IPS DF 19.7 (cell line): ENCODE measurements at places on chromosomes 7 and 10.

GRCh38 chr10:12950583-12951128 is 50.9 kb downstream of the CCDC3 start:
- no peak for DNase-seq

DNA sequence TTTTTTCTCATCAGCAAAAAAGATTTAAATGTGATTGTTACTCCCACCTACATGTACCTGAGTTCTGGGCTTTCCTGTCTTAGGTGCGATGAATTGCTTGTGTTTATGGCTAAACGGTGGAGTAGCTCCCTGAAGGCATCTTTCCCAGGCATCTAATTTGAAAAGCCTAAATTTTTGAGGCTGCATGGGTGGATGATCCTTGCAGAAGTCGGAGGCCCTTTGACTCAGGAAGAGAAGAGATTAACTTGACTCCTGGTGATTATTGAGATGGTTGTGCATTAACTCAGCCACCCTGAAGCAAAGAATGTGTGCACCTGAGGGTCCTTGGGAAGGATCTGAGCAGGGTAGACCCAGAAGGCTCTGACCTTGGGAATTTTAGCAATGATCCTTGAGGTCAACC is 155.6 kb upstream of the SEMA3C start:
- no peak for DNase-seq

GRCh38 chr10:30115626-30115940 is 56.2 kb upstream of the JCAD start:
- no peak for DNase-seq

DNA sequence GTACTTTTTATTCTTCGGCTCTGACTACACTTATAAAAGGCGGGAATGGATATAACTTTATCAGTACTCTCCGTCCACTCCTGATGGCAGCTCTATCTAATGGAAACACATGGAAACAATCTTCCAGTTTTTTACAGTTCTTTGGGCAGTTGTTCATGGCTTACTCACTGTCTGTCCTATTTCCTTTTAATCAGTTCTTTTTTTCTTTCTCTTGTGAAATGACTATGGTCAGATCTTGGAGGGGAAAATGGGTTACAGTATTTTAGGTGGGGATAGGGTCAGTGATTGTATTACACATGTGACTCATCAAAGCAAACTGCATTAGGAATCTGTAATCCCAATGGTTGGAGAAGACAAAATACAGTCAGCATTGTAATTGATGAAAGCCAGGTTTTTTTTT is 112.4 kb downstream of the BICC1 start:
- DNase-seq: no peak

GRCh38 chr10:124612611-124613498 is 131.3 kb downstream of the FAM53B start:
- DNase-seq: peak; percentile 40
